ENCODE measurements at places on chromosomes 13 and 19.

DNA sequence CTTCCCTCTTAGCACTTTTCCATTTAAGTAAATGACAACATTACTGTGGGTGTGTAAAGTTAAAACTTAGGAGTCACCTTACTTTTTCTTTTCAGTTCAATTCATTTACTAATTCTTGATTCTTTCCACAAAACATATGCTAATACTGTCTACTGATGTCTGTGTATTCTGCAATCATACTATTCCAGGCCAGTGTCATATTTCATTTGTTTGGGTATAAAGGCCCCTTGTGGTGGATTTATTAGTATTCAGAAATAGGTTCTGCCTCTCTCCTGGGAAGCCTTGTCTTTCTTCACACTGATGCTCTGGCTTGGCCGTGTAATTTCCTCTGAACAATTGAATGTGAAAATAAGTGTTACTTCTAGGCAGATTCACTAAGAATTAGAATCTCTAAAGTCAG is 621.9 kb upstream of the SPRY2 start:
- no peak for DNase-seq

DNA sequence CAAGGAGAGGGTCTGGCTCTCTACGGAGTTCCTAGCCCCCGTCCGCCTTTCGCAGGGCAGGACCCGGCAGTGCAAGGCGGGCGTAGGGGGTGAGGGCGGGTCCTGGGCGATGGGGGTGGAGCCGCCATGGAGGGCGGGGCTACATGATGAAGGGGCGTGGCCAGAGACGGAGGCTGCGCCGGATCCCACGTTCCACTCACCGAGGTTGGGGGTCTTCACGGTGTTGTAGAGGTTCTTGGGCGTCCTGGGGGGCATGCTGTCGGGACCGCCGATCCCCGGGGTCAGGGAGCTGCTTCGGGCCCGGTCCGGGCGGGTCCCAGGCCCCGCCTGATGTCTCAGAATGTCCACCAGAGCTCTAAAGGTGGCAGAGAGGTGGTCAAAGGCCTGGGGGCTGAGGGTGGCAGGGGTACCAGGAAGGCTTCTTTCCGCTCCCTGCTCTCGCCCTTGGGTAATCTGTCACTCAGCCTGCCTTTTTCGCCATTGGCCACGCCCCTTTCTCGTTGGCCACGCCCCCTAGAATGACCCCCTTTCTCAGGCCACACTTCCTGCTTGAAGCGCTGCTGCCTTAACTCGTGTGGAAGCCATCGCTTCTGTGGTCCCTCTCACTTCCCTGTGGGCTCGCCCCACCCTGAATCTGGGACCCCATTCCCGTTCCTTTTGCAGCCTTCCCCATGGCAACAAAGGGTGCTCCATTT is 2.5 kb downstream of the SHISA7 start:
- DNase-seq: no peak

DNA sequence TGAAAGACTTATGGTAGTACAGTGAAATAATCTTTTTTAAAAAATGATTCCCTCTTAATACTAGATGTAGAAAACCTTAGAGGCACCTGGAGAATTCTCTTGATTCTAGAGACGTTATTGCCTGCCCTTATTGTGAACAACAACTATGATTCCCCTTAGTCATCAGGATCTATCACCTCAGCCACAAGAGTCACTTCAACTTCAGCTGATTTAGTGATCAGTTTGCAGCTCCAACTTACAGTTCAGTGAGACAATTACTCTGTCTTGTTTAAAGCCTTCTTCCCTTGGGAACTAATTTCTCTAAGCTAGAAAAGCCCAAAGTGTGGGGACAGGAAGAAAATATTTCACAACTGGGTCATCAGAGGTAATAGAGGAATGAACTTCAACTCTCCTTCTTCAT is 254.3 kb upstream of the SLITRK1 start:
- no peak for DNase-seq

GRCh38 chr19:40642757-40643305 is 41.7 kb downstream of the LTBP4 start:
- no peak for DNase-seq

GRCh38 chr13:109162248-109163036 is 533.0 kb downstream of the MYO16 start:
- no peak for DNase-seq

- DNase-seq: no peak
Measured at GRCh38 chr13:50226515-50227155, 211.4 kb downstream of the KCNRG start.

- DNase-seq: no peak
Measured at GRCh38 chr13:78085434-78086225, 167.0 kb upstream of the EDNRB start.
